ENCODE measurements at places on chromosomes 2 and 18.

GRCh38 chr2:15096873-15097272, 464.3 kb downstream of the NBAS start:
- no peak for DNase-seq

DNA sequence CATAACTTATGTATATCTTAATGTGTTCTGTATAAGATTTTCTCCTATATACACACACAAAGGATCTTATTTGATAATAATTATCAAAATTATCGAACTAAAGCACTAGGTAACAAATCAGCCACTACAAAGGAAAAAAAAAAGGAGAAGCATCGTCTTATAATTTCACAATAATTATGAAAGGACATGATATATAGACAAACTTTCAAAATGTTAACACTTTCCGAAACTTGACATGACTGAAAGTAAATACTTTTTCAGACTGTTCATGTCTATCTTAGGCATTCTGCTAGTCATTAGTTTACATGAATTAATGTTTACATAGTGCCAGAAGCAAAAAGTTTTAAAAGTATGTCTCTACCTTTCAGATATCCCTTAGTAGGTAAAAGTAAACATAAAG, 7.3 kb upstream of the NR4A2 start:
- DNase-seq, result no peak

GRCh38 chr2:68387408-68388350, 22.6 kb downstream of the PLEK start:
- DNase-seq, result no peak

DNA sequence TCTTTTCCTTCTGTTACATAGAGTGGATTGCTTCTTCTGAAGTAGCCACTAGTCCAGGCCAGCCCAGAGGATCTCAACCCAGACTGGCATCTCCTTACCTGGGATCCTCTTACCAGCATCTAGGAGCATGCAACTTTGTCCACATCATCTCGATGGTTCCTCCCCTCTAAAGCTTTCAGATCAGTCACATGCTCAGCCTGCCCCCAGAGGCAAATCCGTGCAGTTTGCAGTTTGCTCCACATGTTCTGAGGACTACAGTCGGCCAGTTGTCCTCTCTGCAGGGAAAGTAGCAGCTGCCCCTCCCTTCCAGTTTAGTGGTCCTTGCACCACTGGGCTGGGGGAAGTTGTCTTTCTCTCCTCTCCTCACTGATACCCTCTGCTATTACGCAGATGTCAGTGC, 259.8 kb upstream of the APCDD1 start:
- DNase-seq, result peak; percentile 23

DNA sequence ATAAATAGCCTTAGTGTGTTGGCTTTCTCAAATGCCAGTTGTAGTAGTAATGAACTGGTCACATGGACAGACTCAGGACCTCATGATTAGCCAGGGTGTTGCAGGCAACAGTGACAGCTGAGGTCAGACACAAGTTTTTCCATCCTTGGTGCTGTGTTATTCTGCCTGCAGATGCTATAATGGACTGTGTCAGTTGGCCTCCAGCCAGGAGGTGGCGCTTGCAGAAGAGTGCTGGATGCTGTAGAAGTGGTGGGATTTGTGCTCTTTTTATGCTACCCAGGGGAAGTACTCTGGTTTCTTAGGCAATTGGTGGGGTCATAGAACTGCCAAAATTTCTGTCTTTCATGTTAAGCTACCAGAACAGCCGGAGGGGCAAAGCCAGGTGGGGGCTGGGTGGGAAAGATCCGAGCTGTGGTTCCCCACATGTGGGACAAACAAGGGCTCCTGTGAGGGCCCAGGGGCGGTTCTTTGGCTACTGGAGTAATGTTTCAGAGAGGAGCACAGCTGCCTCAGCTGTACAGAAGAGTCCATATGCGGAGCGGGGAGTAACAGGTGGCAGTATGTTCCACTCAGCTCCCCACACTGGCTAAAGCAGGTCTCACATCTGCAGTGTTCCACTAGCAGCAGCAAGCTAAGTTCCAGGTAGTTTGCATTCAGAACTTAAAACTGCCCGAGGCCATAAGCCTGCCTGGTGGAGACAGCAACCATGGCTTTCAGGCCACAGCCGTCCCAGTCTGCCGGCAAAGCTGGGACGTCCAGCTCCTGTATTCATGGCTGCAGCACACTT, 104.4 kb downstream of the GULP1 start:
- DNase-seq, result no peak

GRCh38 chr2:43136876-43137275, 89.5 kb downstream of the ZFP36L2 start:
- no peak for DNase-seq

- no peak for DNase-seq
Observed at GRCh38 chr2:220442012-220442411, 814.6 kb downstream of the SLC4A3 start.
